ENCODE measurements at places on chromosomes 1 and 21.

- DNase-seq: peak; percentile 53
These were observed 38.0 kb downstream of the TMEM50B start for GRCh38 chr21:33441489-33442477.

- no peak for DNase-seq
These were observed 22.5 kb upstream of the SIKE1 start for GRCh38 chr1:114803001-114803400.

DNA sequence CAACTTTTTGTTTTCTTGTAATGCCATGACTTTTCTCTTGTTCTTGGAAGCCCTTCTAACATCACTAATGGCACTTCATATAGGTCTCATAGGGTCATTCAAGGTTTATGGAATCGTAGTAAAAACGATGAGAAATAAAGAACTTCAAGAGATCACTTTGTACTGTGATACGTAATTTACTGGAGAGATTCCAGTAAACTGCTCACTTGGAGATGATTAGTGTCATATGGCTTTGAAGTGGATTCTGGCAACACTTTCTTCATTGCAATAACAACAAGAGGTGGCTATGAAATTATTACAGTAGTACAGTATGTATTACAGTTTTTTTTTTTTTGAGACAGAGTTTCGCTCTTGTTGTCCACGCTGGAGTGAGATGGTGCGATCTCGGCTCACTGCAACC, 103.4 kb downstream of the RUSC1 start:
- no peak for DNase-seq

- no peak for DNase-seq
These were observed 23.5 kb downstream of the NTPCR start for GRCh38 chr1:232973652-232974611.

DNA sequence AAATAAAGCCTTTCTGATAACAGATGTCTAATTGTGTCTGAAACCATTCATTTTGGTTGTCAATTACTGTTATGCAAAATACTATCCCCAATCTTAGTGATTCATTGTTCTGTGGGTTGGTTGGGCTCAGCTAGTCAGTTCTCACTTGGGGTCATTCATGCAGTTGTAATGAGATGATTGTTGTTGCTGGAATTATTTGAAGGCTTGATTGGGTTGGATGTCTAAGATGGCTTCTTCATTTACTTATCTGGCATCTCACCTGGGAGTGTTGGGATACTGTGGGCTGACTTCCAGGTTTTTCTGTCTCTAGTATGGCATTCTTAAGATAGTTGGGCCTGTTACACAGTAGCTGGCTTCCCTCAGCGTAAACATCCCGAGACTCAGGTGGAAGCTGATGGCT, 217.8 kb upstream of the B3GALT2 start:
- no peak for DNase-seq

DNA sequence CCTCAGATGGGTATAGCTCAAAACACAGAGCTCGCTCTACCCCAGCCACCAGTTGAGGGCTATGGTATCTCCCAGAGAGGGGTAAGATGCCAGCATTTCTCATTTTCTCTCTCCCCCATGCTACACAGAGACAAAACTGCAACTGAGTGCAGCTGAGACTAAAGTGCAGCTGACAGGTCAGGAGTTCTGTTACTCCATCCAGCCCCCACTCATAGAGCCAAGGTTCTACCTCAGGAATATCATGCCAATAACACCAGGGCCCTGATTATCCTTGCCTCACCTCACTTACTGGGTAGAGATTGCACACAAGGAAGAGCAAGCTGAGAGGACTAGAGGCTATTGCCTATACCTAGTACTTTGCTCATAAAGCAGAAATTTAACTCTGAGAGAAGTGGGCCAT, 34.6 kb downstream of the DPYD start:
- no peak for DNase-seq

DNA sequence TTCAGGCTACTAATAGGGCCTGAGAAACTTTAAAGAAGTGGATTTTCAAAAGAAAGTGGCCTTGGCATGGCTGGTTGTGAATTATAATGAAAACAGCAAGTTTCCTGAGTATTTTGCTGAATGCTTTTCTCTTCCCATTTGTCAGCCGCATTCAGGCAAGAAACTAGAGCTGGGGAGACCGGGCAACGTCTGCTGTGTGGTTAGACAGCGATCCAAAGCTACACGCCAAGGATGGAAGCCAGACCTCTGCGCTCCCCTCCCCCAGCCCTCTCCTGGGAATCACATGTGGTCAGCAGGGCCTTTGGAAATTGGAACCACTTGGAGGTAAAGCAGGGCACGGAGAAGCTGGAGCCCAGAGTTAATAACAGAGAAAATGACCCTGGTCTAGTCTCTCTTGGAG, 114.1 kb upstream of the CD34 start:
- no peak for DNase-seq

- DNase-seq: no peak
These were observed 603.0 kb downstream of the MATN1 start for GRCh38 chr1:30120245-30121000.

- no peak for DNase-seq
These were observed 771 bp downstream of the EIF4G3 start for GRCh38 chr1:21175670-21176581.

DNA sequence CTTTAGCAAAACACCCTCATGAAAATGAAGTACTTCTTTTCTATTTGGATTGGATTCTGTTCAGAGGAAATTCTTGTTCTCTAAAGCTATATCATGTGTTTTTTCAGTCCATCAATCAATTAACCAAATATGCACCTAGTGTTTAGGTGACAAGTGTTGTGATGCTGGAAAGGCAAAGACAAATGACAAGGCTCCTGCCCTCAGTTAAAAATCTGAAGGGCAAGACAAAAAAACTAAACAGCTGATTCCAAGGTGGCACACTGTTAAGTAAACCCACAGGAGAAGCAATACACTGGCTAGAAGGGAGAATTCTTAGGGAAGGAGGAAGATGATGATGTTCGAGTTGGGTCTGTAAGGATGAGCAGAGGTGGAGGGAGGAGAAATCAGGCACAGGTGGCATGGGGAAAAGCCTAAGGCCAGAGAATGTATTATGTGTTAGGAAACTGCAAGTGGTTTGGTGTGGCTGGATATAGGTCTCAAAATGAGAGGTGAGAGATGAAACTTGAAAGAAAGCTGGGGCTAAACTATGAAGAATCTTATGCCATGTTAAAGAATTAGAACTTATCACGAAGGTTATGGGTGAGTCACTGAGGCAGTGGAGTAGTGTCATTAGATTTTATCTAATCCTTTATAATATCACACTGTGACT, 51.8 kb upstream of the GFI1 start:
- DNase-seq: no peak

DNA sequence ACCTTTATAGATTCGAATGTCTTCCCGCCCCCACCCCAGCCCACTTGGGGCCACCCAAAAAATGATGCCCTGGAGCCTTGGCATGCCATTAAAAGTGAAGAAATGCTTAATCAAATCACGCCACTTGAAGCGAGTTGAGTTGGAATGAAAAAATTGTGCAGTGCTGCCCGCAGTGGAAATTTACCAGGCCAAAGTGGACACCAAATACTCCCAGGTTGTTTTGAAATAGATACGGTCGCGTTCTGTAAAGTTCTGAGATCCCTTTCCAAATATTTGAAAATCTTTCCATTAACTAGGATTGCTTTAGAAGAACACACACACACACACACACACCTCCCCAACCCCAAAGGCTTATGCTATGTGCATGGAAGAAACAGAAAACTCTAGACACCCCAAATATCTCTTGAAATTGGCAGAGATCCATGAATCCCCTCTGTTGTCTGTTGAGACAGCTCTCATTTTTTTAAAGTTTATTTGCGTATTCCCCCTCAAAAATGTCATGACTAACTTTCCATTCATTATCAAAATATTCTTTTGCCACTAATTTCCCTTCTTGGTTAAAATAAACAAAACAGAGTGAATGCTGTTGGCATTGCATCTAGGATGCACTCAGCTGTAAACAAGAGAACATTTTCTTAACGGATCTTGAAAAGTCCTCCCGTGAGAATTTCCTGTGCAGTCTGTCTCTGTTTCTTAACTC, 142.3 kb upstream of the KCNE2 start:
- no peak for DNase-seq

DNA sequence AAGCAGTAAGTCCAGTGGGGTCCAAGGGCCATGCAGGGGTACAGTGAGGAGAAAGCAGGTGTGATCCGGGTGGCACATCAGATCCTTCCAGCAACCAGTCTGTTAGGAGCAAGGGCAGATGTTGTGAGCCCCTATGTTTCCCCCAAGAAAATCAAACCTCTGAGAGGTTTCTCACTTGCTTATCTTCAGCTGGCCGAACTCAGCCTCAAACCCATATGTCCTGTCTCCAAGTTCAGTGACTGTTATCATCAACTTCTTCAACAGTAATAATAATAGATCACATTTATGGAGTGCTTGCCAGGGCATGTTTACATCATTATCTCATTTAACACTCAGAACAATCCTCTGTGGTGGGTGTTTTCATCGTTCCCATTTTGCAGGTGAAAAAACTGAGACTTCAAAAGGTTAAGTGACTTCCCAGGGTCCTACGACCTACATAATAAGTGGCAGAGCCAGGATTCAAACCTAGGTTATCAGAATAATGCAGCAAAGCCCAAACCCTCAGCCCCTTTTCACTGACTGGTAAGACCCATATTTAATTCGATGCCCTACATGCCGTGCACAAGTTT, 3.3 kb downstream of the CAPN2 start:
- no peak for DNase-seq

DNA sequence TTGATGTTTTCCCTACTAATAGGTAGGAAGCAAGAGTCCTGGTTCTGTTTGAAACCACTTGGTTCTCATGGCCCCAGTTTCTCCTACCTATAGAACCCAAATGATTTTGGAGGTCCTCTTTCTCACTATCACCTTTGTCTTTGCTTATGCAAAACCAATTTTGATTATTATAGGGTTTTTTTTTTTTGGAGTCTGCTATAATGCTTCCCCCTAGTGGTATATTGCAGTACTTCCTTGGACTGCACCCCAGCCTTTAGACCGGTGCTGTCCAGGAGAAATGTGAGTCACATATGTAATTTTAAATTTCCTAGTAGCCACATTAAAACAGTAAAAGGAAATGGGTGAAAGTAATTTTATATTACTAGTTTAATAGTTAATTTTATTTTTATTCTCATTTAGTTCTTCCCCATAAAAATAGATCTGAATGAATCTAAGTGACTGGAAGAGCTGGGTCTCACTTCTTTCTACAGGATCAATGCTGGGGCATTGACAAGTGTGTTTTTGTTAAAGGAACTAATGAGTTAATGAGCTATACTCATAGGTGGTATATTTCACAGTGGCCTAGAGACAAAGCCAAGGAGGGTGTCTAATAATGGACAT, 10.6 kb downstream of the FCMR start:
- no peak for DNase-seq

DNA sequence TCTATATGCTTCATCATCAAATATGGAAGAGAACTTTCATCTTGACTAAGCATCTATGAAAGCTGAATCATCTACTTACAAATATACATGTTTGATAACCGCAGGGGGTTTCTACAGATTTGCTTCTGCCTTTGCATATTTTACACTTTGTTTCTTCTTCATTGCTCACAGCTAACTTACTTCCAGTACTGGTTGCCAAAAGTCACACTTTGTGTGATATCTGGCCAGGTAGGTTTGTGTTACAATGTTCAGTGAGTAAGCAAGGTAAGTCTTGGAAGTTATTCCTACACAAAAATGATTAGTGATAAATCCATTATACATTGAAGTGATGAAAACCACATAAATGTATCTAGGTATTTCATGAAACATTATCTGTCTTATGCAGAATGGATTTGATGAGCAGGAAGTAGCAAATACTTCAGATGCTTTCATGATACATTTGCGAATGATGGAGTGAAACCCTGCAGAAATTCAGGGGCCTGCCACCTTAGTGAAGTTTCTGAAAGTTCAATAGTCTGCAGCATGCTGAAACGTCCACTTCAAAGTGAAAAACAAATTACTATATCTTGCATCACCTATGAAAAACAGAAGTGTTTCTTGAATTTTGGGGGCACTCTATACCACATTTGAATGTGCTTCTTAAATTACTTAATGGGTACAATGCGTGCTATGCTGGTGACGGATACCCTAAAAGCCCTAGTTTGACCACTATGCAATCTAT, 187.3 kb downstream of the ATP6V1G3 start:
- no peak for DNase-seq

GRCh38 chr1:207649865-207650580, 5.1 kb downstream of the CR1L start:
- no peak for DNase-seq

DNA sequence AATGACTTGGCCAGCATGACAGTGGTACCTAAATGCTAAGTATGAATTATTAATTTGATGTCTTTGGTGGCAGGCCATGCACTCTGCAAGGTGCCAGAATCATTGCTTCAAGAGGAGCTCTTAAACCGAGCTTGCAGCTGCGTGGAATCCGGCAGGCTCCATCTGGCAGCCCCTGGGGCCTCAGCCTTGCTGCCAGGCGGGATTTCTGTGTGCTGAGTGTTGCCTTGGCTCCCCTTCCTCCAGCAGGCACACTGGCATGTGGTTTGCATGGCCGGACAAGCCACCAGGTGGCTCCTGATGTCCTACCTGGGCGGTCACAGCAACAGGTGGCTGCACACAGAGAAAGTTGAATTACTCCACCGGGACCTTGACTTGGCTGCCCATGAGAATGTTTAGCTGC, 155.4 kb downstream of the URB2 start:
- DNase-seq: no peak

DNA sequence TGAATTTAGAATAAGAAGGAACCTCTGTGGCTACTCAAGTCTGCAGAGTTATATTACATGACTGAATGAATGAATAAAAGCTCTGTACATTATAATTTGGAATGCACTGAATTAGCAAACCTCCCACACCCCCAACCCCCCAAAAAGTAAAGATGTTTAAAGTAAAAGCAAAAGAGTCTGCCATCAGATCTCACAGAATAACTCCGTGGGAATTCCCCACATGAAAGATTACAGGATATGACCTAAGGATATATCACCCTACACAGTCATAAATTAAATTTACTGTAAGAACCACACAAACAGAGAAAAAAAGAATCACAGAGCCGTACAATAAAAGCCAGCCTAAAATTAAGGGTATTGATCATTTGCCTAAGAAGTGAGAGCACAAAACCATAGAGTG, 587.3 kb downstream of the PTPRC start:
- no peak for DNase-seq

DNA sequence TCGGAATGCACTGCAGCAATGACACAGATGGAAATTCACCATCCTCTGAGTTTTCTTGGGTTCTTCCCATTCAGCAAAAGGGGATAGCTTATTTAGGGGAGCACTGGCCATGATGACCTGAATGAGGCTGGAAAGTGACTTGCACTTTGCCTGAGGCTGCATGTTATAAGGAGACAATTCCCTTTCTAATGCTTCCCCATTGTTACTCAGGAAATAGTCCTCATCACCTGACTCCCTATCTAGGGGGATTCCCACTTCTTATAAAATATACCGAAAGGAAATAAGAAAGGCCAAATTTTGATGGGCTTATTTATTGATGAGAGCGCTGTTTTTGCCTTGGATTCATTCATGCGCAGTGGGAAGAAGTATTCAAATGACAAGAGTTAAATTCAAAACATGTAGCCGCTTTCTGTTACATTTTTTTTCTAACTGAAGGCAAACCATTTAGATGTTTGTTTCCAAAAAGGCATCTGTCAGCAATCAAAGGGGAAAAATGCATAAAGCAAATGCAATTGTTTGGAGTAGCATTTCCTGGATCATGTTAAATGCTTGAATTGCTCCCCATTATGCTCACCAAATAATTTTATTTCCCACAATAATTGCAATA, 220.3 kb upstream of the NFIA start:
- no peak for DNase-seq

Measured in BJ (cell line).